Smooth muscle cell of trachea (primary cell): ENCODE measurements at places on chromosomes 1 and 21. TPM values are rescaled to one million over a fixed set of nuclear protein-coding genes. Genes with fewer than 3 reads are reported as not detected.

KRTAP26-1 gene
- total RNA-seq, result not detected in 2 replicates

LCE1E gene
- not detected in 2 replicates for total RNA-seq

SESN2 gene
- 23.6 and 49.3 TPM in 2 replicates for total RNA-seq

FYB2 gene
- total RNA-seq, result not detected in 2 replicates
